Activated T-cell treated with anti-CD3 and anti-CD28 coated beads for 48 hours (primary cell): ENCODE measurements at places on chromosomes 2 and 18.

DNA sequence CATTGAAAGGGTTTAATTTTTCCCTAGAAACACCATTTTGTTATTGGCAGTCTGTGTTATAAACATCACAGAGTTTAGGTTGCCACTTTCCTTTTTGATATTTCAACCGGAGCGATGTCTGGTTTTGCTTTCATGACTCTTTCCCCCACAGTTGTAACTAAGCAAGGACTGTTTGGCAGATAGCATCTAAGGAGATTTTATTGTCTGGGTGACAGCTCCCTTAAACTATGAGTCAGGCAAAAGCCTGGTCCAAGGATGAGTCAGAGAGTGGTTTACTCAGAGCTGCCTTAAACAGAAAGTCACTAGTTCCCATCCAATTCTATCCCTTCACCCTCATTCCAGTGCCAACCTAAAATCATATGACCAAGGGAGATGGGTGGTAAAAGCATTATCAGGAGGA is 341.6 kb upstream of the VWC2L start:
- DNase-seq = no peak

DNA sequence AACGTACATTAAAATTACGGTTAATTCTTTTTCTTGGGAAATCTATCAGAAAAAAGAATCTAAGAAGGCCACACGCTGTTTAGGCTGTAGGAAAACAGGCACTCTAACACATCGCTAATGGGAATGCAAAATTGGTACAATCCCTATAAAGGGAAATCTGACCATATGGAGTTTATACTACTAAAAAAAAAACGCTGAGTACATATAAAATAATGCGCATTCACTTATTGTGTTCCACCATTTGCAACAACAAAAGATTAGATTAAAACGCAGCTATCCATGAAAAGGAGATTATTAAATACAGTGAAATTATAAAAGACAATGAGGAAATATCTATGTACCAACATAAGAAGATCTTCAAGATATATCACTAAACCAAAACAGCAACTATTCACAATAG is 62.8 kb downstream of the SMC6 start:
- DNase-seq = no peak

- DNase-seq = no peak
These were observed 513.5 kb downstream of the CMPK2 start for GRCh38 chr2:6352247-6352646.

- DNase-seq = no peak
These were observed 118.5 kb upstream of the COL5A2 start for GRCh38 chr2:189298038-189298437.

DNA sequence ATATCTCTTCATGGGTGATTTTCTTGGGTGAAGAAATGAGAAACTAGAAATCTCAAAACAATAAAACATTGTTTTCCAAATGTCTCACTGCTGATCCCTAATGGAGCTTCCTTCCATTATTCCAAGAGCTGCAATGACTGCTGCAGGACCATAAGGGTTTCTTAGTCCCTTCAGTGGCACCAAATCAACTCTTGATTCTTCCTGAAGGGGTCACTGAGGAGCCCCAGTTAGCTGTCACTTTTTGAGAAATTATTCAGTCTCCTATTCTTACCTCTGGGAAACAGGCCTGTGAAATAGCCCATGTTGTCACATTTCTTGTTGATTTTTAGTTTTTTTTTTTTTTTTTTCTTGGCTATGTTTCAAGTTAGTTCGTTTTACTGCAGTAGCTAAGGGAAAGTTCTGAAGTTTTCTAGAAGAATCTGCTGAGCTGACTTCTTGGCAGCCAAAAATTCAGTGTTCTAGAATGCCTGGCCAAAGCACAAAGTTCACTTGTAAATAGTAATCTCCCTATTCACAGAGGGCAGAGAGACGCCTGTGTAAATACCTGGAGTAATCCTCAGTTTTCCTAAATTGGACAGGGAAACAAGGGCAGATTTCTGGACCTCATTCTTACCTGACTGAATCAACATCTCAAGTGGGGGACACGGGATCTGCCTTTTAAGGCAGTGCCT is 480.0 kb downstream of the RIT2 start:
- no peak for DNase-seq

DNA sequence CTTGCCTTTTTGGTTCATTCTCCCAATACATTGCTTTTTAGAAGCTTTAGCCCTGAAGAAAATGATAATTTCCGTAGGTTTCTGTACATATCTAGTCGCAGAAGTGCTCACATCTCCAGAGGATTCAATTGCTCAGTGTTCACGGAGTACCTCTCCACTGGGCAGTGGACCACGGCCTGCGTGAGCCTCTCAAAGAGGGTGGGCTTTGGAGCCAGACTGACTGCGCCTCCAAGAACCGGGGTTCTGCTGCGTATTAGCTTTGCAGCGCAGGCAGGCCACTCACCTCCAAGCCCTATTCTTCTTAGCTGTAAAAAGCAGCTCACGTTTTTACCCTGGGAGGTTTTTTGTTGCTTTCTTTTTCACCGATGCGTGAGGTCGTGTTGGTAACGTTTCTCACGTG is 35.4 kb downstream of the NTSR2 start:
- no peak for DNase-seq

DNA sequence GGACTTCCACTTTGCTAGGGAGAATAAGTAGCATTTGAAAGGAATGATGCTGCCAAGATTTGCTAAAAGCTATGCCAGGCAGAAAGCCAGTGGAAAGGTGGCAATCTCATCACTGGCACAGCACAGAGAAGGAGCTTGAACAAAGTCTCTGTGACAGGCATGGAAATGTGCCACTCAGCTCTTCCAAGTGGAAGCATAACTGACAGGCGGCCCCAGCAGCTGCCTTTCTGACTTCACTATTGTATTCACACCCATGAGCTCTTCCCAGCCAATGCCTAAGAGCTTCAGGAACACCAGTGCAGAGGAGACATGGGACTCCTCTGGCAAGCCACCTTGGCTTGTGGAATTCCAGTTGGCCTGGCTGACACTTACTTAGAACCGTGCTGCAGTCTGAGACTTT is 134.6 kb upstream of the REG3G start:
- DNase-seq = no peak

GRCh38 chr18:23134780-23135549 is at the start of gene CABLES1:
Gene CABLES1 (plus strand): TSS chr18:23135485. CDS start chr18:23135763, 278 bp downstream.
- peak; percentile 21 for DNase-seq

DNA sequence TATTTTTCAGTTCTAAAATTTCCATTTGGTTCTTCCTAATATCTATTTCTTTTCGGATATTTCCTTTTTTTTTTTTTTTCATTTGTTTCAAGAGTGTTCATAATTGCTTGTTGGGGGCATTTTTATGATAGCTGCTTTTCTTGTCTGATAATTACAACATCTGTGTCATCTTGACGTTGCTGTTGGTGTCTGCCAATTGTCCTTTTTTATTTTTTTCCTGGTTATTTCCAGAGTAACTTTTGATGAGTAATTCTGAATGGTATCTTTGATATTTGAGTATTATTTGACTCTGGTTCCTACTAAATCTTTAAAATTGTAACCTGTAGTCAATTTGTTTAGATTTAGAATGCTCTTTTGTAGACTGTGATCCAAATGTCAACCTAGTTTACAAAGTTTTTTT is 51.3 kb upstream of the CHRNA1 start:
- DNase-seq = no peak

DNA sequence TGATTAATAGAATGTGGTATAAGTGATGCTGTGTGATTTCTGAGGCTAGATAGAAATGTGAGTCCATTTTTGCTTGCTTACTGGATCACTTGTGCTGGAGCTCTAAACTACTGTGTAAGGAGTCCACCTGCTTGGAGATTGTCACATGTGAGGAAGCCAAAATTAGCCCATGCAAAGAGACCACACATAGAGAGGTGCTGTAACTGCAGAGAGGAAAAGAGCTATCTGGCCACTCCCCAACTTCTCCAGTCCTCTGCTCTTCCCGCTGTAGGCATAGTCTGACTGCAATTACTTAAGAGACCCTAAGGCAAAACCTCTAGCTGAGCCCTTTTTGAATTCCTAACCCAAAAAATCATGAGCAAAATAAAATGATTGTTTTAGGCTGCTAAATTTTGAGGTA is 120.6 kb upstream of the FBXO11 start:
- DNase-seq = no peak

- DNase-seq = no peak
These were observed 76.1 kb downstream of the TWIST2 start for GRCh38 chr2:238924032-238924431.

DNA sequence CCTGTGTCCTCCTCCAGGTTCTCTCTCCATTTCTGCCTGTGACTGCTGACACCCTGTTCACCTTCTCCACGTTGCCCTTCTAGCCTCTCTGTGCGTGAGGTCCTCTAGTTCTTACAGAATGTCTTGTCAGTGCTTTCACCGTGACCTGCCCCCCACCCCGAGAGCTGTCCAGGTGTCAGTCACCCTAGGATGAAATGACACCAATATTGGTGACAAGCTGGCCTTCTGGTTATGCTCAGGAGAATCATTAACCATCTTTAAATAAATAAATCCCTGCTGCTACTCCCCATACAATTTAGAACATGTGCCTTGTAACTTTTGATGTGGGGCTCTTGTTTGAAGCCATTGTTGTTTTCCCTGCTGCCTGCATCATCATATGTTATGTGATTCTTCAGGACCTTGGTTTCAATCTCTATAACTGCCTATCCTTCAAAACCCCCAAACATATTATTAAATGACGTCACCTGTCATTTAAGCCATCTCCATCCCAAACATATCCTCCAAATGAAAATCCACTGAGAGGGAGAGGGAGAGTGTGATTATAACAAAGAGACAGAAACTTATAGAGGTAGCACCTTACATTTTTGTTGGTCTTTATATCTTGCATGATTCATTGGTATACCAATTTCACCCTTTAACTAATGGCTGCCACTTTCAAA is 496.3 kb downstream of the PARD3B start:
- no peak for DNase-seq

DNA sequence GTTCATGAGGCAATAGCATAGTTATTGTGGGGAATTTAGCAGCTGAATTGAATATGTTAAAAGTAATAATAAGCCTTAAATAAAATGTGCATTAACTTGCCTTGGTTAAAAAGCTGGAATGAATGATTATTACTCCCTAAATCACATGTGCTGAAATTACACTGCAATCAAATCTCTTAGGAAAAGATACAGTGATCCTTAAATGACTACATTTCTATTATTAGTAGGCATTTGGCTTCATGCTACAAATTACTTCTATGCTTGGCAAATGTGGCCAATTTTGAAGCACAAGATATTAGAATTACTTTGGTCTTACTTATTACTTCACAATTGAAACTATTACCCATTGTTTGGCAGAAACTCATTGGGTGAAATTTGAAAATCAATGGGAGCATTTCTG is 5.4 kb downstream of the RND3 start:
- no peak for DNase-seq

DNA sequence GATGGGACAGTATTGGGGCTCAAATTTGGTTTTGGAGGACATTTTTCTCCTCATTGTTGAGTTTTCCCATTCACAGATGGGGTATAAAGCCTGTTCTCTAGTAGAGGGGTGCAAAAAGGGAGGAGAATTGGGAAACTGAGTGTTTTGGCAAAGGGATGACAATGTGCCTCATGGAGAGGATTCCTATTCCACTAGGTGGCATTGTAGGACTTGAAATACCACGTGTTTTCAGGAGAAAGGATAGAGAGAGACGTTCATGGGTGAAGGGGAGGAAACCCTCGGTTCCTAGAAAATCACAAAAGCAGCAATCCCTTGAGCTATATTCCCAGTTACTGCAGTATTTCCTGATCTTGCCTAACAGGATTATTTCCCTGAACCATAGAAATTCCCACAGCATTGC is 113.7 kb upstream of the SRD5A2 start:
- no peak for DNase-seq

- DNase-seq = no peak
These were observed 27.7 kb upstream of the ELOA2 start for GRCh38 chr18:47063096-47063495.

DNA sequence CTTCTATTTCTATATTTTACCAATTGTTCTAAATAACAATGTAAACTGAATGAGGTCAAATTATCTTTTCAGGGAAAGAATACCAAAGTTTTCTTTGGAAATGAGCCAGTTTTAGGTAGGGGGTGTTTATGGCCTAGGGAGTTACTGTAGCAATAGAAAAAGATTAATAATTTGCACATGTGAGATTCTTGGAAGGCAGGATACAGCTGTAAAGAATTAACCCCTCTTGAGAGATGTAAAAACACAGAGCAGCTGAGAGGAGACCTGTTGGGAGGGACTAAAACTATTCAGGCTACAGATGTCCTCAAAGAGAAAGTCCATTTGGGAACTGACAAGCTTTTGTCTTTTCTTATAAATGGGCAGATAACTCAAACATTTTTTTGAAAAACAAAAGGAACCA is 182.2 kb downstream of the FIGN start:
- DNase-seq = no peak

GRCh38 chr2:234754126-234754525 is 197.7 kb upstream of the SH3BP4 start:
- DNase-seq = no peak

GRCh38 chr2:157868993-157869392 is 7.1 kb downstream of the ACVR1 start:
- no peak for DNase-seq

DNA sequence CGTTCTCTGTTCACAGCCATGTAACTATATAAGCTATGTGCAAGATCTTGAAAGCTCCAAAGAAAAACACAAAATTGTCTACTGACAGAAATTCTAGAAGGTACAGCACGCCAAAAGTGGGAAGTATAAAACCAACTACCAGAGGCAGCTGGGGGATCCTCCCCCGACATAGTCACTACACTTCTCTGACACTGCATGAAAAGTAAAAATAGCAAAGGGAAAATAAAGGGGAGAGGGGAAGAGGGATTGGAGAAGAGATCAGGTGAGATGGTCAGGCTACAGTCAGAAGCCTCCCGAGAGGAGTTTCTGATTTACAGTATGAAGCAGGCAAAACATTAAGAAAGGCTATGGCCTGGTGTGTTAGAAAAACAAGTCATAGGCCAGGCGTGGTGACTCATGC is 39.8 kb upstream of the PCBP1 start:
- DNase-seq = no peak

DNA sequence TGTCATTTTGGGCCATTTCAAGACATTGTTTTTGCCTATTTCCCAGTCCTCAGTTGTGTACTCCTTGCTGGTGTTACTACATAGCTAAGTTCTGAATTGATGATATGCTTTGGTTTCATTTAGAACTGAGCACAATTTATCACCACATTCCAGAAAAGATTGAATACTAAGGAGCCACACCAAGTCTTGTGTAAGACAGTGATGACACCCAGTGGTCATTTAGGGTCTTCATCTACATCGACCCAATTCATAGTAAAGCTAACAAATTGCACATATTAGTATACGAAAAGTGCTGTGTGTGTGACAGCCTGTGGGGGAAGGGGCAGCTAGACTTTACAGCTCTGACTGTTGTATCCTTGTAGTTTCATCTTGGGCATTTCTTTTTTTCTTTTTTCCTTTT is 10.9 kb upstream of the DLX2 start:
- no peak for DNase-seq

- no peak for DNase-seq
These were observed 32.2 kb downstream of the KIF5C start for GRCh38 chr2:148907085-148907785.

GRCh38 chr2:58484221-58484620 is 243.1 kb upstream of the FANCL start:
- DNase-seq = no peak

DNA sequence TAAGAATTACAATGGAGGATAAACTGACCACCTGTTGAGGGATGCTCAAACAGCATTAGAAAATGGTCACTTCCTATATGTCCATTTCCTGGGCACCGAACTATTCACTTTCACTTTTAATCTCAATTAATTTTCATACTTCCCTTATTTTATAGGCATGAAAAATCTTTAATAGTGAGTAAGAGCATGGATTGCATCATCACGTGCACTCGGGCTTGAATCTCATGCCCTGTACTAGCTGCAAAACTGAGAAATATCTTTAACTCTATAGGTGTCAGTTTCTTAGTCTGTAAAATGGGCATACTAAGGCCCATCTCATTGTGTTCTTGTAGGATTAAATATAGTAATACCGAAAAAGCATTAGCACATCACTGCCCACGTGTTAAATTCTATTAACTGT is 183.9 kb upstream of the FIGN start:
- no peak for DNase-seq
